ENCODE measurements at places on chromosomes 1 and 21.

- no peak for DNase-seq
- no peak overlapping the region for H3K4me3 ChIP-seq
- peaks cover 6% of the 10 kb centered on the region for H3K27me3 ChIP-seq
Measured at GRCh38 chr21:35682904-35683549, 377.3 kb downstream of the SETD4 start.

DNA sequence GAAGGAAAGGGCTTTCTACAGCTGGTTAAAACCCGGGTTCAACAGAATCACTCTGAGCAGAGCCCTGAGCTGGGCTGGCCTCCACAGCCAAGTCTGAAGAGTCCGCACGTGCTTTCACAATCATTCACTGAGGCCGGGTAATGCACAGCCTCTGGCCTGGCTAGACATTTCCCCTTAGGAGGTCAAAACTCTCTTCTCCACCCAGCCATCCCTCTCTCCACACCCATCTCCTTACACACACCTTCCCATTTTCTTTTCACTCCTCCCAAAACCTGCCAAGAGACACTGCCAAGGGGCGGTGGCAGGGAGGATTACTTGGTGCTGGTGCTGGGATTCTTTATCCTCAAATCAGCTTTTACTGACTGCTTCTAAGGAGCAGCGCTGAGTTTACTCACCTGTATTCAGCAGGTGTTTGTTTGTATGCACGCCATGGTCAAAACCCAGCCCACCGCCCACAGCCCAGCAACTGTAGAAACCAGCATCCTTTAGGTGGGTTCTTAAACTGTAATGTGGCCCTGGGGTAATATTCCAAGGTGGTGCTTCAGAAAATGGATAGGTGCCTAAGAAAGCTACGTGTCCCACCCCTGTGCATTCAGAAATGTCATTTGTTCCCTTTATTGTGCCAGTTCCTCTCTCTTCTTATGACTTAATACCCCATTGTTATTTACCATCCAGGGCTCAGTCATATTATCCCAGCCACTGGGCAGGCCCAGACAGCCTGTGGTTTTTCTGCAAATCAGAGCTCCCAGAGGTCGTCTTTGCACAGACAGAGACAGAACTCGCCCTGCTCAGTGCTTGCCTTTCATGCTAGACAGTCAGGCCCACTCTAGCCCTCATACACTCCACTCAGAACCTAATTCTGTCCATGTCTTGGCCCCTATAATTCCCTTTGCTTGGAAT is 80.2 kb downstream of the ADSS2 start:
- no peak for DNase-seq
- peaks cover 20% of the 10 kb centered on the region for H3K4me1 ChIP-seq
- H3K4me3 ChIP-seq = no peak overlapping the region
- H3K27me3 ChIP-seq = peaks cover 9% of the 10 kb centered on the region
- no peak overlapping the region for H3K27ac ChIP-seq
- H3K36me3 ChIP-seq = no peaks in the 10 kb centered on the region

DNA sequence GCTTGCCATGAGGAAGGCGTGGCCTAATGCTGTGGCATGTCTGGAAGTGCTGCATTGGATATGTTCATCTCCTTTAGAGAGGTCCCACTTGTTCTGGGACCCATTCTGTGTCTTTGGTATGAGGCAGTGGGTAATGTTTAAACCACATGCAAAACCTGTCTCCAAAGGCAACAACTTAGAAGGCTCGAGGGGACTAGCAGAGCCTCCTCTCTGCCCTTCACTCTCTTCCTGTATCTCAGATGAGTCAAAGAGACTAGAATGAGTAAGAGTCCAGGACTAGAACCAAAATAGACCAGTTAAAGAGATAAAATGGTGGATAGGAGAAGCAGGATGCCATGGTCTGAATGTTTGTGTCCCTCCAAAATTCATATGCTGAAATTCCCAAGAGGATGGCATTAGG is 220.8 kb upstream of the KIAA0040 start:
- no peak overlapping the region for H3K27ac ChIP-seq
- H3K36me3 ChIP-seq = no peaks in the 10 kb centered on the region
- H3K4me3 ChIP-seq = no peak overlapping the region
- H3K4me1 ChIP-seq = peaks cover 19% of the 10 kb centered on the region
- peaks cover 2% of the 10 kb centered on the region for H3K27me3 ChIP-seq

GRCh38 chr1:238672262-238672661 is 714.1 kb upstream of the CHRM3 start:
- H3K27ac ChIP-seq = no peak overlapping the region
- no peak for DNase-seq
- no peaks in the 10 kb centered on the region for H3K36me3 ChIP-seq
- no peaks in the 10 kb centered on the region for H3K27me3 ChIP-seq
- H3K4me1 ChIP-seq = peaks cover 8% of the 10 kb centered on the region

GRCh38 chr1:117295001-117295400 is 72.2 kb upstream of the MAN1A2 start:
- DNase-seq = no peak
- H3K36me3 ChIP-seq = no peaks in the 10 kb centered on the region
- peaks cover 4% of the 10 kb centered on the region for H3K27me3 ChIP-seq
- H3K27ac ChIP-seq = no peak overlapping the region
- H3K4me1 ChIP-seq = peaks cover 7% of the 10 kb centered on the region
- H3K4me3 ChIP-seq = no peak overlapping the region

GRCh38 chr1:227869279-227869842 is 53.9 kb downstream of the PRSS38 start:
- peaks cover 40% of the 10 kb centered on the region for H3K27me3 ChIP-seq
- no peak overlapping the region for H3K27ac ChIP-seq

DNA sequence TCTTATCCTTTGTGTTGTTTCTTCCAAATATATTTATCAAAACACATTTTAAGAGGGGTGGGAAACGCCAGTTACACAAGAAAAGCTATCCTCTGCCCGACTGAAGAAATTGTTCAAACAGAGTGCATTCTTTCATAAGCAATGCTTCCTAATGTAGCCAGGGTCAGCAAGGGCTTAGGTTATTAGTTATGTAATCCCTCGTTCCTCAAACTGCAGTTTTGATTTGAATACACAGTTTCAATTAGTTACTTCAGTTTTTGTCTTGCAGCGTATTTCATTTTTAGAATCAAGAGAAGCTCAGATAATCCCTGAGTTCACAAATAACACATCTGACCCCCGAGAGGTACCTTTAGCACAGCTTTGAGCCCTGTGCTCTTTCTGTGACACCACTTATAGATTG is 141.7 kb upstream of the NRIP1 start:
- peaks cover 10% of the 10 kb centered on the region for H3K27me3 ChIP-seq
- DNase-seq = no peak
- no peak overlapping the region for H3K4me3 ChIP-seq
- no peak overlapping the region for H3K27ac ChIP-seq

DNA sequence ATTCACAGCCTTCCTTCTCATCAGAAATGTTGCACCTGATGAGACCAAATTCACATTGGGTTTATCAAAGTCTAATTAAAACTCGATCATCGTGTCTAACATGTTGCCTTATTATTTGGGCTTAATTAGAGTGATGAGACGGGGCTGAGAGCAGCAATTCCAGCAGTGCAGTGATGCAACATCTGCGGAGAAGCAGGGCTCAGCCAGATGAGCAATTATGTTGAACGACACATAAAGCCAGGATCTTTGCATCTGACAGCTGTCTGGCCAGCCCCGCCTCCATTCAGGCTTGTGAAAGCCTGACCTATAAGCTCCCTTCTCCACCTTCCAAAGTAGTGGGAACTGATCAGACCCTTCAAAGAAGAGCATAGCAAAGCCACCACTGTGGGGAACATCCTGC is 109.8 kb downstream of the C1orf94 start:
- H3K27ac ChIP-seq = no peak overlapping the region
- no peak overlapping the region for H3K4me3 ChIP-seq
- no peaks in the 10 kb centered on the region for H3K36me3 ChIP-seq
- peaks cover 11% of the 10 kb centered on the region for H3K27me3 ChIP-seq
- no peaks in the 10 kb centered on the region for H3K4me1 ChIP-seq

DNA sequence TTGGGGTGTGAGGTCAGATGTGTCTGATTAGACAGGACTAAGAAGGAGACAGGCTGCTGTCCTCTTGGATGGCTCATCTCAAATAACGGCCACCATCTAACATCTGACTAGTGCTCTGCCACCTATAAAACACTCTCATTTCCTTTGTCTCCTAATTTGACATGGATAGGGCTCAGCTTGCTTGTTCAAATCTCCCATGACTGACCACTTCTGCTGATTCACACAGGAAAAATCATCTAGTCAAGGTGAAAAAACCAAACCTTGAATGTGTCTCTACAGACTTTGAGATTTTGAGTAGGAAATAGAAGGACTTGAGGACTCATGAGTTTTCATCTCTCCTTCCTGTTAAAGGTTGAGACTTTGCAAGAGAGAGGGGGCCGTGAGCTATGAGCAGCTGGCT is 150.6 kb downstream of the IER5 start:
- peaks cover 24% of the 10 kb centered on the region for H3K4me1 ChIP-seq
- H3K4me3 ChIP-seq = no peak overlapping the region

- no peaks in the 10 kb centered on the region for H3K36me3 ChIP-seq
- peaks cover 15% of the 10 kb centered on the region for H3K27me3 ChIP-seq
- H3K4me3 ChIP-seq = no peak overlapping the region
- H3K4me1 ChIP-seq = no peaks in the 10 kb centered on the region
Measured at GRCh38 chr1:62912028-62912638, 128.2 kb downstream of the ATG4C start.

- H3K4me1 ChIP-seq = no peaks in the 10 kb centered on the region
- H3K4me3 ChIP-seq = no peak overlapping the region
- no peak for DNase-seq
Measured at GRCh38 chr1:160623862-160624261, 23.0 kb downstream of the SLAMF1 start.

GRCh38 chr1:190949939-190950338 is 472.3 kb upstream of the BRINP3 start:
- DNase-seq = no peak
- no peak overlapping the region for H3K27ac ChIP-seq
- H3K36me3 ChIP-seq = no peaks in the 10 kb centered on the region
- no peak overlapping the region for H3K4me3 ChIP-seq
- H3K27me3 ChIP-seq = no peaks in the 10 kb centered on the region
- H3K4me1 ChIP-seq = no peaks in the 10 kb centered on the region

GRCh38 chr1:34743775-34744174 is 11.1 kb upstream of the GJB5 start:
- H3K4me1 ChIP-seq = peaks cover 5% of the 10 kb centered on the region
- no peak overlapping the region for H3K27ac ChIP-seq
- DNase-seq = no peak
- H3K4me3 ChIP-seq = no peak overlapping the region
- peaks cover 26% of the 10 kb centered on the region for H3K27me3 ChIP-seq

DNA sequence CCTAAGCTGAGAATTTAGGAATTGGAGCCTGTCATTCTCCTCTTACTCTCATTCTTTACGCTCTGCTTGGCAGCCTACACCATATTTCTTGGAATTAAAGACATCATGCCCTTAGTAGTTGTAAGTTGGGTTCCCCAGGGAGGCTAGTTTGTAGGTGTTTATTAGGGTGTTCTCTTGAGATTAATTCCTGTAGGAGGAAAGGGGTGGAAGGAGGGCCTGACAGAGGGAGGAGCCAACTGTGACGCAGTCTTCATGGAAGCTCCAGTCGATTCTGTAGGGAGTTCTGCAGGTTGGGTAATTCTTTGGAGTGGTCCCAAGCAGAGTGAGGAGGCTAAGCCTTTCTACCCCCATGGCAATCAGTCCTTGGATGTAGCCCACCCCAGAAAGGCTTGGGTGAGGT is 111.4 kb downstream of the HHAT start:
- no peak for DNase-seq
- no peak overlapping the region for H3K27ac ChIP-seq
- H3K4me1 ChIP-seq = peaks cover 6% of the 10 kb centered on the region
- H3K4me3 ChIP-seq = no peak overlapping the region
- no peaks in the 10 kb centered on the region for H3K36me3 ChIP-seq

DNA sequence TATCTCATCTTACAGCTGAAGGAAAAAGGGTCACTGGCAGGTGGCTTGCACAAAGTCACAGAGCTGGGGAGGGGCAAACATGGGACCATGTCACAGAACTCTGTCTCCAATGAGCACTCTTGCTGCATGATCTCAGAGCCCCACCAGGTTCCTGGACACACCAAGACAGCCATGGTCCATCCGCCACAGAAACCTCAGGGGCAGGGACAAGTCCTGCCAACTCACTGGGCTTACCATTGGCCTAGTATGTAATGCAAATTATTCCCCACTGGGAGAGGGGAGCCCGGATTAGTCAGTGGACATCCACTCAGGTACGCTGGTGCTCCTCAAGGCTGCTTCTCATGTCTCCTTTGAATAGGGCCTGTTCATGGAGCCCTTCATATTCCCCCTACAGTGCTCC is 14.2 kb downstream of the S100A7A start:
- peaks cover 8% of the 10 kb centered on the region for H3K27me3 ChIP-seq
- DNase-seq = no peak
- no peak overlapping the region for H3K4me3 ChIP-seq
- H3K36me3 ChIP-seq = no peaks in the 10 kb centered on the region
- no peak overlapping the region for H3K27ac ChIP-seq

DNA sequence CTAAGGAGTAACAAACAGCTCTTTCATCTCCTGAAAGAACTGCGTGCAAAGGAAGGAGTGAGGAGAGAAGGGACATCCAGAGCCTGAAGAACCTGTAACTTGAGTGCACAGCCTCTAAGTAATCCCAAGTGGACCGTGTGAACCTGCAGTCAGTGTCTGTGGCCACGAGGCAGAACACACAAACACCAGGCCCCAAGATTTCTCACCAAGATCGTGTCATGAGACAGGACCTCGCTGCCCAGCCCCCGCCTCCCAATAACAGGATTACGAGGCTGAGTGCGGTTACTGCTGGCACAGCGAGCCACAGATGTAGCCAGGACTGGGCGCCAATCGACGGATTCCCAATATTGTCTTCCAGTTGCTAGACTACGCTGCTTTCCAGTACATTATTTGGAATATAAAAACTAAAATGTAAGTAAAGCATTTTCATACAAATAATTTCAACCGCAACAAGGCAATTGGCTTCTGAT is 101.3 kb upstream of the SLC25A33 start:
- peak overlapping the region; percentile 85 for H3K27ac ChIP-seq
- H3K4me3 ChIP-seq = no peak overlapping the region
- H3K36me3 ChIP-seq = no peaks in the 10 kb centered on the region
- no peak for DNase-seq
- H3K4me1 ChIP-seq = peaks cover 59% of the 10 kb centered on the region
- H3K27me3 ChIP-seq = no peaks in the 10 kb centered on the region

- no peaks in the 10 kb centered on the region for H3K4me1 ChIP-seq
- no peak overlapping the region for H3K4me3 ChIP-seq
- no peaks in the 10 kb centered on the region for H3K27me3 ChIP-seq
Measured at GRCh38 chr1:243568793-243569192, 281.2 kb downstream of the AKT3 start.

- H3K27me3 ChIP-seq = no peaks in the 10 kb centered on the region
- peaks cover 32% of the 10 kb centered on the region for H3K4me1 ChIP-seq
- H3K36me3 ChIP-seq = peaks cover 4% of the 10 kb centered on the region
- no peak for DNase-seq
- H3K4me3 ChIP-seq = no peak overlapping the region
Measured at GRCh38 chr1:204564835-204565234, 48.6 kb downstream of the MDM4 start.

DNA sequence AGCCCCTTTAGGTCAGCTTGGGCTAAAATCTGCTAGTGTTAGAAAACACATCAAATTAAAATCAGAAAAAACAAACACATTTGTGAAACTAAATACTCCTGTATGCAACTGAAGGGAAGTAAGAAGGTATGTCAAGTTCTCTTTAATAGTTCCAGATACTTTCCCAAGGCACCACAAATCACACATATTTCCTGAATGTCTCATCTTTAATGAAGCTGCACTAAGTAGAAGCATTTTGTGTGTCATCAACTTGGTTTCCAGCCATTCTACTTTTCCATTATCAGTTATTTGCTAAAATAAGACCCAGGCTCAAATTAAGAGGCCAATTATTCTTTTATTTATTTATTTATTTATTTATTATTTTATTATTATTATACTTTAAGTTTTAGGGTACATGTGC is 34.7 kb downstream of the CRB1 start:
- no peaks in the 10 kb centered on the region for H3K4me1 ChIP-seq
- no peaks in the 10 kb centered on the region for H3K36me3 ChIP-seq
- no peak for DNase-seq
- no peak overlapping the region for H3K27ac ChIP-seq
- no peaks in the 10 kb centered on the region for H3K27me3 ChIP-seq
